ENCODE measurements at places on chromosomes 16 and 17.
A peak's percentile ranks its signal among the peaks of the same experiment; 100 is the strongest.

- no peak for DNase-seq
Measured at GRCh38 chr17:17494499-17494869, 1.7 kb downstream of the RASD1 start.

DNA sequence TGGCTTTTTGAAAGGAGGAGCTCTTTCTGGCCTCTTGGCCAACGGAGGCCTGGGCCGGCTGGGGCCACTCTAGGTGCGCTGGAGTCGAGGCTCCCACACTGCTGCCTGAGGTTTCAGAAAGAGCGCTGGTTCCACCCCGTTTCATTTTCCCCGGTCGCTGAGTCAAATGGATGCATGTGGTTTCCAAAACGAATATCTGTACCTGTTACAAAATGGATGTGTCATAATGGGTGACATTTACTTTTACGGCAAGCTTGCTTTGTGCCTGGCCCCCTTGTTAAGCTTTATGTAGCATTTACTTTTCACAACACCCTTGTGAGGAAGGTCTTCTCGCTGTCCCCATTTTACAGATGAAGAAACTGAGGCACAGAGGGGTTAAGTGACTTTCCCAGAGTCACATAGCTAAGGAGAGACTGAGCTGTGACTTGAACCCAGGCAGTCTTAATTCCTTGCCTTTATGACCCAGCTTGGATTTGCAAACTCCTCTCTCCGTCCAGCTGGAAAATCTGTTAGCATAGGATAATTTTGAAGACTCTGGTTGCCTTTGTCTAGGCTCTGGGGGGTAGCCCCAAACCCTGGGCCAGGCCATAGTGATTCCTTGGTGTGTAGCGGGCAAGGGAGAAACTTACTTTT is 10.6 kb downstream of the KSR1 start:
- peak; percentile 68 for DNase-seq

GRCh38 chr17:17132746-17133145 is 73.4 kb downstream of the PLD6 start:
- DNase-seq, result no peak

- DNase-seq, result peak; percentile 69
Measured at GRCh38 chr16:88686439-88687253, at the start of gene SNAI3. Gene SNAI3, minus strand, starts transcription at chr16:88686507. Its CDS starts 101 bp downstream, at chr16:88686406.

- DNase-seq, result no peak
Measured at GRCh38 chr17:79944251-79944812, 91.3 kb downstream of the TBC1D16 start.

- DNase-seq, result no peak
Measured at GRCh38 chr17:81443269-81443668, 48.0 kb downstream of the BAHCC1 start.

DNA sequence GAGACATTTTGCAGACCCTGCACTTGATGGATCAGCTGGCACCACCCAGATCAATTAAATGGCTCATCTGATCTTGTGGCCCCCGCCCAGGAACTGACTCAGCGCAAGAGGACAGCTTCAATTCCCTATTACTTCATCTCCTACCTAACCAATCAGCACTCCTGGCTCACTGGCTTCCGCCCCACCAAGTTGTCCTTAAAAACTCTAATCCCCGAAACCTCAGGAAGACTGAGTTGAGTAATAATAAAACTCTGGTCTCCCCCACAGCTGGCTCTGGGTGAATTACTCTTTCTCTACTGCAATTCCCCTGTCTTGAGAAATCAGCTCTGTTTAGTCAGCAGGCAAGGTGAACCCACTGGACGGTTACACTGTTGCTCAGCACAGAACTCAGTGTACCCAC is 23.6 kb downstream of the SPPL2C start:
- DNase-seq, result no peak

DNA sequence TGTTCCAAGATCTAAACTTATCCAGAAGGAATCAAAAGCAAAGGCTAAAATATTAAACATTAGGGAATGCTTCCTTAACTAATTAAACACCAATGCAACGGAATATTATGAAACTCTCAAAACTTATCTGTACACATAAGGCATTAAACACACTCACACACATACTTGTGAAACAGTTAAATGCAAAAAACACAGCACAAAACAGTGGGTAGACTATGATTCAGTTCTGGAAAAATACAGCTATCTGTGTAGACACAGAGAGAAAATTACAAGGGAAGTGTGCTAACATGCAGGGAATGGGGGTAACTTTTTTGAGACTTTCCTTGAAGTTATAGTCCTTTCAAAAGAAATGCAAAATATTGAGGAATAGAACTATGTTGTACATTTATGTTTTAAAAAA is 36.7 kb upstream of the CCL1 start:
- no peak for DNase-seq

GRCh38 chr17:43873091-43873490 is 26.1 kb downstream of the CD300LG start:
- DNase-seq, result no peak

DNA sequence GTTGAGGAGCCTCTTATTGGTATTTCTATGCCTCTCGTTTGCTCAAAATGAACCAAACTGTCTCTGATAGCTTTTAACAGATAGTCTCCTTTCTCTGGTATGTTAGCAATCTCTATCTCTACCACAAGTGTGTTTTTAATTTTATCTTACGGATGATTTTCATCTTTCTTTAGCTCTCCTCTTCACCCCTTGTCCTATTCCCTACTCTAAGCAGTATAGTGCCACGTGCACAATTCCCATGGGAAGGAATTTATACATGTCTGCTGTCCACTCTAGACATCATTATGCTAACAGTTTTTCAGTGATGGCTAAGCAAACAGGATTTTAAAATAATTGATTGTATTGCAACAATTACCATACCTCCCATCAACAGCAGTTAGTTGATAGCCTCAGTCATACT is 177.3 kb downstream of the CYB561 start:
- DNase-seq, result no peak

DNA sequence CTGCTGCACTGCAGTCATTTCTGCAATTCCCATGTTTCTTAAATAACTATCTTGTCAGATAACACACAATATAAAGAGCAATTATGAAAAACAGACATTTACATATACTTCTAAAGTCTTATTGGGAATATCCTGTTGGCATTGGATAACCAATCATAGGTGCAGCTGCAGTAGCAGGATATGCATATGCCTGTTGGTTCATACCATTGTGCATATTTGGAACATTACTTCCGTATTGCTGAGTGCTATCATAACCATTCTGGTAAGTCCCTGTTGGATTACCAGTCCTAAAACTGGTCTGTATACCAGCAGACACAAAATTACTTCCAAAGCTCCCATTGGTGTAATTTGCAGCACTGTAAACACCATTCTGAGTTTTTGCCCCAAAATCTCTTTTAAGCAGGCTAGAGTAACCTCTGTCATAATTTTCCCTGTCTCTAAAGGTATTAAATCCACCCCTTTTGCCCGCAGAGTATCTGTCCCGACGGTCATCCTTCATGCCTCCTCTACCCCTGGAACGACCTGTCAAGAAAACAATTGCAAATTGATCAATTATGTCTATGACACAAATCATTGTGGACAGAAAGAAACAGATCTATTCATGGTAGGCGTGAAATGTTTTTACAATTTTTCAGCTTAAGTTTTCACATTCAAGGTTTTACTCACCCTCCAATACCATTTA is 3.1 kb upstream of the POLG2 start:
- no peak for DNase-seq

GRCh38 chr17:74857191-74857590 is 2.5 kb downstream of the GRIN2C start:
- DNase-seq, result no peak

DNA sequence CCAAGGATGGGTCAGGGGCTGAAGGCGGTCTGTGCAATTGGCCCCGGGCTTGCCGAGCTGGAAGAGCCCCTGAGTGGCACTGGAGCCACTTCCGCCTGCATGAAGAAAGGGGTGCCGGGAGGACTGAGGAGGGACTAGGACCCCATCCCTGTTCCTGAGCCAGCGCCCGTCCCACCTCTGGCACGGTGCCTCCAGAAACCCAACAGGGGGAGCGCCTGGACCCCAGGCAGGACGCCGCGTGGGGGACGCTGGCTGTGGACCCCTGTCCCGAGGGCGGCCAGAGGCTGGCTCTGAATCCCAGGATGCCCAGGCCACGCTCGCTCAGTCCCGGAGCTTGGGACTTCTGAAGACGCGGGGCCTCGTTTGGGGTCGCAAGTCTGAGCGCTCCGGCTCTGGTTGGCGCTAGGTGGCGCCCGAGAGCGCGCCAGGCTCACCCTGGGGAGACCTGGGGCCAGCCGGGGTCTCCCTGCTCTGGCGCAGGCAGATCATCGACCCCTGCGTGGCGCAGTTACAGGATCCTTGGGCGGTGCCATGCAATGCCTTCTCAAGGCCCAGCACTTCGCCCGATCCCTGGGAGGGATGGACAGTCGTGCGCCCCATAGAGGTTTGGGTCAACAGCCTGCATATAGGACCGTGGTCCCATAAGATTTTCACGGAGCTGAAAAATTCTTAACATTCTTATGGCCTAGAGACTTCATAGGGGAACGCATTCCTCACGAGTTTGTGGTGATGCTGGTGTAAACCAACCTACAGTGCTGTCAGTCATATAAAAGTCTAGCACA is 58.5 kb upstream of the CREBBP start:
- peak; percentile 61 for DNase-seq

- DNase-seq, result no peak
Measured at GRCh38 chr17:65489413-65490155, 71.9 kb downstream of the AXIN2 start.

GRCh38 chr16:88747588-88748301 is 37.3 kb downstream of the PIEZO1 start:
- DNase-seq, result peak; percentile 12

DNA sequence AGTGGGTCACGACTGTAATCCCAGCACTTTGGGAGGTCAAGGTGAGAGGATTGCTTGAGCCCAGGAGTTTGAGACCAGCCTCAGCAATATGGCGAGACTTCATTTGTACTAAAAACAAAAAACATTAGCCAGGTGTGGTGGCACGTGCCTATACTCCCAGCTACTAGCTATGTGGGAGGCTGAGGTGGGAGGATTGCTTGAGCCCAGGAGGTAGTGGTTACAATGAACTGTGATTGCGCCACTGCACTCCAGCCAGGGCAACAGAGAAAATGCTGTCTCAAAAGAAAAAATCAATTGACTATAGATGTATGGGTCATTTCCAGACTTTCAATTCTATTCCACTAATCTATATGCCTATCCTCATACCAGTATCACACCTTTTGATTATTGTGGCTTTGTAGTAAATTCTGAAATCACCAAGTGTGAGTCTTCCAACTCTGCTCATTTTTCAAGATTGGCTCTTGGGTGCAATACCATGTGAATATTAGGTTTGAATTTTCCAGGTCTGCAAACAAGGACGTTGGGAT is 27.2 kb upstream of the CEP20 start:
- DNase-seq, result no peak

- DNase-seq, result no peak
Measured at GRCh38 chr17:45369421-45369820, 52.6 kb upstream of the MAP3K14 start.

- no peak for DNase-seq
Measured at GRCh38 chr17:74249590-74250270, 24.3 kb upstream of the DNAI2 start.

DNA sequence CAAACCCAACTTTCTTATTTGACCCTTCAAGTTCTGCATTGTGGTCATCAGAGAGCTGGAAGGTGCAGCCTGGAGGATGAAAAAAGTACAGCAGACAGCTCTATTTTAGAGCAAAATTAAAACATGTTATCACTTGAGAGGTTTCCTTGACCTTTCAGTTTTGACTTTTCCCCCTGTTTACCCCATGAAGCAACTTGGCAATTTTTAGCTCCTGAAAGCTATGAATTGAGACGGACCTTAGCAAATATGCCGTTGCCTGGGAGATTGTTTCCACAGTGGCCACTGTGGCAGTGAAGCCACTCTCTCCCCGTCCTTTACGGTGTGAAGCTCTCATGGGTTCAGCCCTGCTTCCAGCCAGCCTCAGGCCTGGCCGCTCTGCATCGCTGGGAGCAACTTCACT is 398.6 kb downstream of the CPPED1 start:
- no peak for DNase-seq

- DNase-seq, result peak; percentile 57
Measured at GRCh38 chr17:82105882-82106687, 8.0 kb upstream of the FASN start.

- peak; percentile 97 for DNase-seq
Measured at GRCh38 chr17:49676276-49676868, 1.5 kb downstream of the SPOP start.

DNA sequence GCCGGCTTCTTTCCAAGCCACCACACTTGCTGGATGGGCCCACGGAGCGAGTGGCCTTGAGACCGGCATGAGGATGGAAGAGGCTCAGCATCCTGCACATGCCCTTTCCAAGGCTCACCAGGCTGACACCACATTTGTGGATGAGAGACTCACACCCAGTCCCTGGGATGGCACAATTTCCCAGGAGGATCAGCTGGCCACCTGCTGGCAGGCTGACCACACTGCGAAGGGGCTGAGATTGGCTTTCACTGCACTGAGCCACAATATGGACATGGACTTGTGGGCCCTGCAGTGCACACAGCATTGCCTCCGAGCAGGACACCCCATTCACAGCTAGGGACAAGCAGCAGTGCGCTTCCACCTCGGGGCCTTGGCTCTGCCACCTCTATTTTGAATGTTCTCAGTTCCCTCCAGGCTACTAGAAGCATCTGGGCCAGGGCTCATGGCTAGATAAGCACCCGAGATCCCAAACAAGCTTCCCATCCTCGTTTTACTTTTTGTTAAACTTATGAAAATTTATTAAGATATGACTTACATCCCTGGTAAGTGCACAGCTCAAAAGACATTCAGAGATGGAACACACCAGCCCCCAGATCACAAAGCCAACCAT is 25.3 kb upstream of the KSR1 start:
- peak; percentile 49 for DNase-seq

DNA sequence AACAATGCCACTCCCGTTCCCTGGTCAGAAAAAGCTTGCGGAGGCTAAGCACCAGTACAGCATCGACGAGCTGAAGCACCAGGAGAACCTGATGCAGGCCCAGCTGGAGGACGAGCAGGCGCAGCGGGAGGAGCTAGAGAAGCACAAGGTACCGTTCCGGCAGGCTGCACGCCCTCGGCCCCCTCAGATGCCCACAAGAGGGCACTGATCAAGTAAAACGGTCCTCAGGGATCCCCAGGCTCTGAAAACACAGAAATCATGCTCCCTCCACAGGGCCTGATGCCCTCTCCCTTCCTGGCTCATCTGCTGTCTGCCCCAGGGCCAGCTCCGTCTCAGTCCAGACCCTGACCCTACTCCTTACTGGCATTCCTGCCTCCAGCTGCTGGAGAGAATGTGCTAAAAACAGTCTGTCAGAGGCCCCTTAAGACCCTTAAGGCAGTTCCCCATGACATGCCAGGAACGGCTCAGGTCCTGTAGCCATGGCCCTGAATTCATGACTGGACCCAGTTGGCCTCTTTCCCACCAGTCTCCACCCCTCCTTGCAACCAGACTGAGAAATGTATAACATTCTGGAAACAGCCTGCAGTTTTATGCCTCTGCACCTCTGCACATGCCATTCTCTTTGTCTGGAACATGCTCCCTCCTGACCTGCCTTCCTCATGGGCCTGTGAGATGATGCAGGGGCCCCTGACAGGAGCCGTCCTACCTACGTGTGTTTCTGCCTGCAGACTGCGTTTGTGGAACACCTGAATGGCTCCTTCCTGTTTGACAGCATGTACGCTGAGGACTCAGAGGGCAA is 21.8 kb downstream of the DRC3 start:
- DNase-seq, result peak; percentile 30

- DNase-seq, result no peak
Measured at GRCh38 chr16:85054948-85055492, 27.4 kb downstream of the KIAA0513 start.

All from CD14-positive monocyte (primary cell).